ENCODE measurements at places on chromosomes 4 and X. TPM values are rescaled to one million over a fixed set of nuclear protein-coding genes. Genes with fewer than 3 reads are reported as not detected.
A peak's percentile ranks its signal among the peaks of the same experiment; 100 is the strongest.

HNRNPH2 gene
- total RNA-seq, result 81.2 TPM

DNA sequence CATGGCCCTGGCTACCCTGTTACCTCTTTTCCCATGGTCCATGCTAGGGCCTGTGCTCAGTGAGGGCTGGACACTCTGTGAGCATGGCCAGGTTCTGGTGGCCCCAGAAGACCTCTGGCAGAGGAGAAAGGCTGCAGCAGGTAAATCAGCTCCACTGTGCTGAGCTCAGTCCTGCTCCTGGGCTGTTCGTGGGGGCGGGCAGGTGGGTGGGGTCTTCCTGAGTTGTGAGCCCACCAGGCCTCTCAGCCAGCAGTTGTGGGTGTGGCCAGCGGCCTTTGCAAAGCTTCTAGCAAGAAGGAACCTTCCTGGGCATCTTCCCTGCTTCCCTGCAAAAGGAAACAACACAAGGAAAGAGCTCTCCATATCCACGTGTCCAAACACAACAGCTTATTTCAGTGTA lies 85.3 kb upstream of the STX18 start:
- no peaks in the 10 kb centered on the region for H3K27me3 ChIP-seq
- H3K27ac ChIP-seq, result no peak overlapping the region
- no peak overlapping the region for H3K4me3 ChIP-seq
- H3K4me1 ChIP-seq, result peaks cover 39% of the 10 kb centered on the region
- H3K36me3 ChIP-seq, result peaks cover 5% of the 10 kb centered on the region

- peaks cover 84% of the 10 kb centered on the region for H3K4me1 ChIP-seq
- no peaks in the 10 kb centered on the region for H3K27me3 ChIP-seq
- peak overlapping the region; percentile 70 for H3K27ac ChIP-seq
These were observed 604.6 kb upstream of the GRIA3 start for GRCh38 chrX:122579526-122579925.

GRCh38 chr4:187172340-187172761 lies 448.7 kb upstream of the FAT1 start:
- DNase-seq, result peak; percentile 94
- peak overlapping the region; percentile 99 for H3K27ac ChIP-seq
- H3K4me3 ChIP-seq, result peak overlapping the region; percentile 84
- H3K4me1 ChIP-seq, result peaks cover 52% of the 10 kb centered on the region
- H3K36me3 ChIP-seq, result no peaks in the 10 kb centered on the region
